CD4-positive, alpha-beta T cell treated with Interleukin-10 for 1 hour (primary cell): ENCODE measurements at places on chromosomes 3 and 15.

GRCh38 chr3:116870379-116870778, 160.8 kb downstream of the TUSC7 start:
- no peak for DNase-seq

DNA sequence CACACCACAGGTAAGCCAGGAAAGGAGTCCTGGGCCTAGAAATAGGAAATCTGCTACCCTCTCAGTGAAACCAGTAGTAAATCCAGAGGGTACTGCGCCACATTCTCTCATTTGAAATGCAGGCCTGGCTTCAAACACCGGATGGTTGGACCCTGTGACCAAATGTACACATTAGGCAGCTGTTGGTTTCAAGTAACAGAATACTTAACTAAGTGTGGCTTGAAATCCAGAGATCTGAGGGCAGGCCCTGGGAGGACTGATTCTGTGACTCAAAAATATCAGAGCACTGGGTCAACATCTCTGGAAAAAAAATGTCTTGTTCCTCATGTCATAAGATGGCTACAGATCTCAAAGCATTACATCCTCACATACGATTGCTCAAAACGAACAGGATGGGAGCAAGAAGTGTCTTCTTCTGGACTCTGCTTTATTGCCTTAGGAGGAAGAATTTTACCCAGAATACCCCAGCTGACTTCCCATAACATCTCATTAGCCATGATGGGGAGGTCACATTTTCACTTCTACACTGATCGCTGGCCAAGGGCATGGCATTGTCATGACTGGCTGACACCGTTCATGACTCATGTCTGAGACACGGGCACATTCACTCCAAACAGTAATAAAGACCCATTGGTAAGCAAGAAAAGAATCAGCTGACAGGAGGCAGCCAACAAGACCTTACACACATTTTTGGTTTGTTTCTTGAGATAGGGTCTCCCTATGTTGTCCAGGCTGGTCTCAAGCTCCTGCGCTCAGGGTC, 166.0 kb downstream of the ARRDC4 start:
- DNase-seq = no peak

DNA sequence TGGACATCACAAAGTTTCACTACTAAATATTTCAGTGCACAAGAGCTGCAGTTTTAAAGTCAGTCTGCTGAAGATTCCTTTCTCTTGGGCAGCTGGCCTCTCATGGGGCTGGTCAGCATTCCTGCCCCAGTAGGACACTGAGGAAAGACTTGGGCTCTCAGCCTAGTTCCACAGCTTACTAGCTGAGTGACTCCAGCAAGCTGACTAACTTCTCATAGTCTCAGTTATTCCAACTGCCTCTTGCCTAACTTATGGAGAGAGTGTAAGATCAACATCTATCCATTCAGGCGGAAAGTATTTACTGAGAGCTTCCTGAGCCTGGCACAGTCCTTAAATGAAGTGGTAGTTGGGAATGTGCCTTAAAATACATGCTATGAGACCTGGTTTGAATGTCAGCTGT, 27.0 kb downstream of the TM4SF4 start:
- no peak for DNase-seq

DNA sequence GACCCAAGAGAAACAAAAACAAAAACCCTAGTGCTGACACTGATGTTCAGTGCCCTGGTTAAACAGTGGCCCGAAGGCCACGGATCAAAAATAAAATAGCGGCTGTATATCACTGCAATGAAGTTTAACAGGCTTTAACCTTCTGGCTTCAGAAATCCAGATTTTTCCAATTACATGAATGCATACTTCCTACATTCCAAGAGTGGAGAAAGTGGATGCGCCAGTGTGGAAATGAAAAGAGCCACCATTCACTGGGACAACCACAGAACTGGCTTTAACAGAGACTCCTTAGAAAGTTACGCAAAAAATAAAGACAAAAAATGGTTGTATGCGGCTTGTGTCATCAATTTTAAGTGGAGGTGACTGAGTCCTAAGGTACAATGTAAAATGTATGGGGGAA, 522.2 kb downstream of the FHIT start:
- no peak for DNase-seq

GRCh38 chr3:138297059-138297607, 32.5 kb downstream of the NME9 start:
- no peak for DNase-seq

- no peak for DNase-seq
Observed at GRCh38 chr15:85482894-85483293, 102.5 kb downstream of the AKAP13 start.

DNA sequence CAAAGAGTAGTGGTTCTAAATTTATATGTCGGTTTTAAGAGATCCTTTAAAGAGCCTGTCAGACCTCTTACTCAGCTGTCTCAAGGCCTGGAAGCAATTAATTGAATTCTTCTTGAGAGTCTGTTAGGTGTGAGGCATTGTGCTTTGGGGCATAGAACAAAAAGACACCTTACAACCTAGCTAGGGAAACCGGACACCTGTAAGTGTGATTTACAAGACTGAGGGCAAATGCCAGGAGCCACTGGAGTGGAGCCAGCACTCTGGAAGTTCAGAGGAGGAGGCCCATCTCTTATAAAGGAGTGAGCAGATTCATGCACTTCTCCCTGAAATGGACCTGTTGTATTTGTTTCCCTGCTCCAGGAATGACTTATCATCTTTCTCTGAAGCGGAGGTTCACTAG, 97.7 kb upstream of the NUDT16 start:
- DNase-seq = no peak

DNA sequence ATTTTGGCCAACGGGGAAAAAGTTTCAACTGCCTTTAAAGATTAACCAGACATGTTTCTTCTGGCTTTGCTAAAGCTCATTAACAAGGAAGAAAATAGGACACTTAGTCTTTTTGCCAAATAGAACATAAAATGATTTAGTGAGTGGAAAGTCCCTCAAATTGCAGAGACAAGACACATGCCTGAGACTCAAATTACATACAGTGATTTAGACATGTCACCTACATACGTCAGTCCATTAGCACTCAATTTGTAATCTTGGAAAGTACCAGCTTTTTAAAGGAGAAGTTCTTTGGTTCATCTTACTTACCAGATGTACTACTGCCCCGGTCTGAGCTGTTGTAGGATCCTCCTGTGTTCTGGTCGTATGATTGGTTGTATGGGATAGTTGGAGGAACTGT, 1134.2 kb downstream of the ROBO1 start:
- no peak for DNase-seq

- DNase-seq = no peak
Observed at GRCh38 chr3:23202203-23202920, 765 bp upstream of the UBE2E2 start.

DNA sequence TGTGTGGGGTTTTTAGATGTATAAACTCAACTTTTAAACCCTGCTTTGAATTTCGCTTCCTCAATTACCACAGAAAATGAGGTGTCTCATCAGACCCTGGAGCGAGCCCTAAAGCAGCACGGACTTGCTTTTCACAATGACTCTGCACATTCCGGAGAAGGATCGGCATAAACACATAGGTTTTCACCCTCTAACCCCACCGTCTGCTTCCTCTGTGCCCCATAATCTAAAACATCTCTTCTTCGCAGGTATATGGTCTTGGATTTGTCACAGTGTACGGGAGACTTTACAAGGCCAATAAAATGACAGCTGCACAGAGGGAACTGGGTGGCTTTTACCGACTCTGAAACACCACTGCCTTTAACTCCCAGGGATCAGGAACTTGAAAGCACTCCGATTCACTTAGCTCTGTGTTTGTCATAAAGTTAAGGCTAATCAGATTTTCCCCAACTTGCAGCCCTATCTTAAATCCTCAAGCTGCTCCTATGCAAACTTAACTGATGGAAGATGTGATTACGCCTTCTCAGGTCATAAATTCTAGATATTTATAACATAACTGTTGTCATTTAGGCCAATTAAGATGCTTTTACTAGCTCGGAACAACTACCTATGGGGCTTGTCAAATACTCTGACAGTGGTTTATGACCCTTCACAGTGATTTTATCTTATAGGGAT, 133.4 kb upstream of the WNT5A start:
- no peak for DNase-seq

DNA sequence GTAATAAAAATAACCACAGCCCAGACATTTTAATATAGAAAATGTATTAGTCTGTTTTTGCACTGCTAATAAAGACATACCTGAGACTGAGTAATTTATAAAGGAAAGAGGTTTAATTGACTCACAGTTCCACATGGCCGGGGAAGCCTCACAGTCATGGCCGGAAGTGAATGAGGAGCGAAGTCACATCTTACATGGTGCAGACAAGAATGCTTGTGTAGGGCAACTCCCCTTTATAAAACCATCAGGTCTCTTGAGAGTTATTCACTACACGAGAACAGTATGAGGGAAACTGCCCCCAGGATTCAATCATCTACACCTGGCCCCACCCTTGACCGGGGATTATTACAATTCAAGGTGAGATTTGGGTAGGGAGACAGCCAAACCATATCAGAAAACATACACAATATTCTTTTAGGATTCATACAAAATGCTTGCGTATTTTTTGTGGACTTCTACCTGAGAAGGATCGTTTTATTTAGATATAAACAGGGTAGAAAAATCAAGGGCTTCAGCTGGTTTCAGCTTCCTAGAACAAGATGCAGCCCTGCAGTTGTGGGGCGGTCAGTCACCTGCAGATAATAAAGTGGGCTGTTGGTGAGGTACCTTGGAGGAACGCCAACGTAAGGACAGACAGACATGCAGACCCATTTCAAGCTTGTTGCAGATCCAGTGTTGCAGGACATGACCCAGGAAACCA, 101.9 kb downstream of the TNIK start:
- no peak for DNase-seq

DNA sequence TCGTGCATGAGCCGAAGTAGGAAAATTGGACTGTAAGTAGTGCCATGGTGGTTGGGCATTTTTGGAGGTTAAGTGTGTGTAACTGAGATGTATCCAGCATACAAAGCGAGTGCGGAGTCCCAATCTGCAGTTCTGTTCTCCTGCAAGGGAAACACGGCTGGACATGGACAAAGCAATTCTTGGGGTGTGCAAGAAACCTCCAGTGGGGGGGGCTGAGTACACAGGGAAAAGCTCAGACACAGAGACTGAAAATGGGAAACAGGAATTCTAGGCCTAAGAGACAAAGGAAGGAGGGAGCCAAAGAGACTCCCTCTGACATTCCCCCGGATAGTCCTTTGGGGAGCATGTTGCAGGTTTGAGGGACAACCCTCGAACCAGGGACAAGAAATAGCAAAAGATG, 83.2 kb upstream of the PLSCR4 start:
- no peak for DNase-seq

- no peak for DNase-seq
Observed at GRCh38 chr15:70418943-70419342, 321.2 kb upstream of the TLE3 start.

GRCh38 chr3:117750674-117751269, 1041.2 kb downstream of the TUSC7 start:
- no peak for DNase-seq

GRCh38 chr3:4091786-4092185, 211.4 kb upstream of the SETMAR start:
- DNase-seq = no peak

GRCh38 chr3:71784914-71785531, at the start of gene PROK2:
Gene PROK2 (minus strand): TSS chr3:71785148. CDS start chr3:71785052, 96 bp downstream.
- DNase-seq = peak; percentile 16

GRCh38 chr3:133412183-133413132, 12.6 kb downstream of the BFSP2 start:
- no peak for DNase-seq

DNA sequence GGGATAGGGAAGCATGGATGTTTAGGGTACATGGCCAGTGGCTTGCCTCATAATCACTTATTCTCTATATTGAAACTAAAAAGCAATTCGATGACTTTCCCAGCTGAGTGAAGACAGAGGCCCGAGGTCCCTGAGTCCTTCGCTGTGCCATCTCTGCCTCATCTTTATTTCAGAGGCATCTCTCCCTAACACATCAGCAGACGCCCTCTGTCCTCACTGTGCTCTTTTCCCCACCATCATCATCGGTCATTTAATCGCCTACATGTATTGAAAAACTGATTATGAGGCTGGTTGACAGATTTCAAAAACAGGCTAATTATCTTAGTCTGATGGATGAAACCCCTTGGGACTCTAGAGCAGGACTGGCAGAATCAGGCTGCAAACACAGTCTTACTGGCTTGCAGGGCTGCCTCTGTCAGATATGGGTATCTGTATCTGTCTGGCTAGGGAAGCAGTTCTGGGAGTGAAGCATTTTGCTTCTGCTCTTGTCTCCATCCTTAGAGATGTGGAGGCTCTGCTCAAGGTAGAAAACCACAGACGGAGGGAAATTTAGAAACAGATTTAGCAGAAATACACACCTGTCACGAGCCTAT, 291.0 kb upstream of the CHRM5 start:
- DNase-seq = no peak

- no peak for DNase-seq
Observed at GRCh38 chr3:9777694-9778021, 7.9 kb upstream of the CAMK1 start.

DNA sequence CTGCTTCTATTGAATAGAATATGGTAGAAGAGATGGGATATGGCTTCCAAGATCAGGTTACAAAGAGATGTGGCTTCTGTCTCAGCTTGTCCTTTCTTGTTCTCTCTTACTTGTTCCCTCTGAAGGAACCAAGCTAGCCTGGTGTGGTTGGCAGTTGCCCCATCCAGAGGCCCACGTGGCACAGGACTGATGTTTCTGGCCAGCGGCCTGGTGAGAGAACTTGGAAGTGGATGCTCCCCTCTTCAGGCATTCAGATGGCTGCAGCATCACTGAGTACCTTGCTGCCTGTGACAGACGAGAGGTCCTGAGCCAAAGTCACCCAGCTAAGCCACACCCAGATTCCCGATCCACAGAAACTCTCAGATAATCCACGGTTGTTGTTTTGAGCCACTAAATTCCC, 183.6 kb downstream of the NSMCE3 start:
- DNase-seq = no peak

DNA sequence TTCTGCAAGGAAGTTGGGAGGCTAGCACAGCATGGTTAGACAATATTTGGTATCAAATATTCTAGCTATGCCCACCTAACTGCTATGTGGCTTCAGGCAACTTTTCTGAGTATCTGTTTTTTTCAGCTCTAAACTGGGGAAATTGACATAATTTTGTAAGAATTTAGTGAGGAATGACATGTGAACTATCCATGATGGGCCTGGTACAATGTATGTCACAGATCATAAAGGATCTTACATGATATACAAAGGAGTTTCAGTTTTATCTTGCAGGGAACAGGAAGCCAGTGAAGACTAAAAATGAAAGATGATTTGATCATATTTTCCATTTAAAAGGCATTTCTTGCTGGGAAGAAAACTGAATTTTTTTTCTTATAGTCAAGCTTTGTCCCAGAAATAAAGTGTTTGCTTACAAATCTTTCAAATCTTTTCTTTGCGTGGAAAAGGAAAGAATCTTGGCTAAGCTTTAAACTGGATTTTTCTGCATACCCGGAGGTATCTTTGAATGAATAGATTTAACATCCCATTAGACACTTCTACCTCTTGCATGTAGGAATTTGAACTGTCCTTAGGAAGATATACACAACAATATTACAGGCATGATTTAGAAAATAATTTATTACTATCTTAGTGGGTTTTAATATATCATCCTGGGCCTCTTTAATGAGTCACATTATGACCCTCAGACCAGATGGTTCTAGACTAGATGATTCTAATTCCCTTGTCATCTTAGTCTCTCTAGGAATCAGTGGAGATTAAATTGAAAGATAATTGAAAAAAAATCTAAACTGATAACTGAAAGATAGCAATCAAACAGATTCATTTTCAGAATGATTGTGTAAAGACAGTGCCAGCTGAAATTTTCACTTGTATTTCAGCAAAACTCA, 436.0 kb upstream of the THBS1 start:
- DNase-seq = no peak

GRCh38 chr15:70507772-70508371, 255.5 kb downstream of the UACA start:
- DNase-seq = peak; percentile 35
